ENCODE measurements at places on chromosomes 11 and 22.

GRCh38 chr11:86117712-86118063 is 48.8 kb upstream of the PICALM start:
- DNase-seq = no peak

GRCh38 chr22:31400023-31400397 is 606 bp downstream of the DRG1 start:
- no peak for DNase-seq

DNA sequence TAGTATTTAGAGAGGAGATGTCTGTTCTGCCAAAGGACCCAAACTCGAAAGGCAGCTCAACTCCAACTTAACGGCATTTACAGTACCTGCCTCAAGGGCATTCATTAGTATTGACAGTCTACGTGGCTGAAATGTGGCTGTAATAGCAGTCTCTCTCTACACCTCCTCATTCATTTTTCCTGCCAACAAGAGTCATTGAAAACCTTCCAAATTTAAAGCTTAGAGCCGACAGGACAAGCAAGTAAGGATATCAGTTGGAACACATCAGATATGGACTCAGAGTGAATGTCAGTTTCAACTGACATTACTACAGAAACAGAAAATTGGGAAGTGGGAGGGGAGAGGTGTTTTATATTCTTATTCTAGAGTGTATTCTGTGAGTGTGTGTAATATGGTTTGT is 253.1 kb downstream of the CADM1 start:
- DNase-seq = no peak

GRCh38 chr22:24593836-24594568 is 1.1 kb upstream of the LRRC75B start:
- no peak for DNase-seq

DNA sequence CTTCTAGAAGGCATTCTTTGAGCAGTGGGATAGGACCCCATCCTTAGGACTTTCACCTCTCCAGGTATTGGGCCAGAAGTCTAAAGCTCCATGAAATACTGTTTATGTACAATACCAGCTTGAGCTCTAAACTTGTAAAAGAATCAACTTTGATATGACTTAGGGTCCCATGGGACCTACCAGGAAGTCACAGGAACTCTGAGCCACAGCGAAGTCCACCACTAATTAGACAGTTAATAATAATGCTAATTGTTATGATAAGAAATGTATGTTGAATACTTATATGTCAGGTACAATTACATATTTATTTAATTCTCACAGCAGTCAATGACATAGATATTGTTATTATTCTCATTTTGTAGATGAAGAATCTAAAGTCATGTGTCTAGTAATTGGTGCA is 35.3 kb downstream of the STIM1 start:
- no peak for DNase-seq

DNA sequence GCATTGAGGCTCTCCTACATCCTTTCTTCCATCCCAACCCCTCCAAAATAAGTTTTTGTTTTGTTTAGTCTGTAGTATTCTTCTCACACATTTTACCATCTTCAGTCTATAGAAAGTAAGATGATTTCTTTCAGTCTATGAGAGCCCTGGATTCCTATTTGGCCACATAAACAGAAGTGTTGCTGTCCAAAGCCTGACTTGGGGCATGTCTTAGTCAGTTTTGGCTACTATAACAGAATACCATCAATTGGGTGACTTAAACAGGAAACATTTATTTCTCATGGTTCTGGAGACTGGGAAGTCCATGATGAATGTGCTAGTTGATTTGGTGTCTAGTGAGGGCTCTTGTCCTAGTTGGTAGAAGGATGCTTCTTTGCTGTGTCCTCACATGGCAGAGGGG is 146.8 kb upstream of the DDI1 start:
- DNase-seq = no peak

DNA sequence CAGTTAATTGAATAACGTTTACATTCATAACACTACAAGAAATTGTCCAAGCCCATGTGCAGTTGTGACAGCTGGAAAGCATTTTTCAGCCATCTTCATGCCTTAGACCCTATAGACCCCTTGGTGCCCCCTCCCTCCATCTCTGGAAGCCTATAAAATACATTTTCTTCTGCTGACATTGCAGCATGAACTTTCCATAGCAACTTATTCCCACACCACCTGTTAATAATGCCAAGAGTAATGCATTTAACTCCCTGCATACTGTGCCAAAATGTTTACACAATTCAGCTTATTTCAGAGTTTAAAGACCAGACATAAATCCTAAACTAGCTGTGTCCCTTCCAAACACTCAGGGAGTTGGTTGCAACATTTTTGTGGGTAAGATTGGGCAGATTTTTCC is 143.0 kb upstream of the ARHGAP20 start:
- DNase-seq = no peak

- DNase-seq = no peak
Measured at GRCh38 chr11:102685754-102686153, 19.8 kb downstream of the MMP27 start.

- no peak for DNase-seq
Measured at GRCh38 chr11:29913352-29913751, 103.5 kb downstream of the KCNA4 start.

GRCh38 chr22:38406617-38407016 is 48.4 kb downstream of the KCNJ4 start:
- no peak for DNase-seq

- no peak for DNase-seq
Measured at GRCh38 chr11:71188073-71188472, 64.3 kb downstream of the SHANK2 start.

GRCh38 chr11:128854841-128855240 is 12.3 kb downstream of the KCNJ1 start:
- no peak for DNase-seq

DNA sequence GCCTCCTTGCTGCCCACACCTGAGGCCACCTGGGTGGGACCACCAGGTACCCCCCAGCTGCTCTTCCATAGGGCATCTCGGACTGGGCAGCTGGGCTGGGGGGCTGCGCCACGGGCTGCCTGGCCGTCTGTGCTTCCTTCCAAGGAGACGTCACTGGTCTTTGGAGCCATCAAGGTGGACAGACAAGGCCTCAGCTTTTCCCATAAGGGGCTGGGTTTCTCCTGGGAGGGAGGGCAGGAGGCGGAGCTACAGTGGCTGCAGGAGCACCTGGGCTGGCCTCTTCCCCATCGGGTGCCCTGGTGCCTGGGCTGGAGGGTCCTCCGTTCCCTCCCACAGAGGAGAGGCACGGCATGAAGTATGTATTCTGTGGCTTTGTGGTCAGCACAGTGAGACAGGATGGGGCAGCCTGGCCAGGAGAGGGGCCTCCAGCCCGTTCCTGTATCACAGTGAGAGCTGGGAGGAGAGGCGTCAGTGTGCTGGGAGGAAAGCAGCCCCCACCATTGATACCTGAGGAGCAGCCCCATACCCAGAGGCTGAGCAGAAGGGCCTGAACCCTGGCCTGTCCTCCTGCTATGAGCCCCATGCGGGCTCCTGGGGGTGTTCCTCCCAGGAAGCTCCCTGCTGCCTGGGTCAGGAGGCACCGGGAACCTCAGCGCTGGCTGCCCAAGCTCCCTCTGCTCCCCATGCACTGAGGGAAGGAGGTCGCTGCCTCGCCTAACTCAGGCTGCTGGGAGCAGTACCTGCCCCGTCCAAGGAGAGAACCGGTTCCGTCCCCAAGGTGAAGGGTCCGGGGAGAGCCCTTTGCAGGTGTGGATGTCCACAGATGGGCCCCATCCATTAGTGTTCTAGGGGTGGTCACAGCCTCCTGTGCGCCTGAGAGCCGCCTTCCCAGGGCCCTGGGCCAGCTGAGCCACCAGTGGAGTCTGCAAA is 1075.0 kb downstream of the BRD1 start:
- DNase-seq = peak; percentile 34

Data from urothelium cell line (cell line).